ENCODE measurements at places on chromosomes 12 and 14.

DNA sequence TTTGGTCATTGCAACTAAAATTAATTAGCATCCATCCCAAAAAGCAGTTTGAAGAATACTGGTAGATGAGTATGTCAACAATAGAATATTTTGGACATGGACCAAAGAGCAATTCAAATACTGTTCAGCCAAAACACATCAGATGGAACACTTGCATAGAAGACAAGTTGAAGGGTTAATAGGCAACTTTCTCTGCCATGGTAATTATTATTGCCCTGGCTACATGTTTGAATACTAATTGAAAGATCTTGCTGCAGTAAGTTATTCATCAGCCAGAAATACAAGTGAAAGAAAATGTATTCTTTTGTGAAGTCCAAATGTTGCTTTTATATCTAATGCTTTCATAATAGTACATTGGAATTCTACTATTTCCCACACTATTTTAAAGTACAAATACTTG, 10.1 kb downstream of the ANO6 start:
- DNase-seq = no peak

GRCh38 chr12:122844366-122844971, 9.2 kb downstream of the HIP1R start:
- no peak for DNase-seq

- DNase-seq = no peak
Observed at GRCh38 chr14:92259613-92260357, 63.2 kb upstream of the SLC24A4 start.

DNA sequence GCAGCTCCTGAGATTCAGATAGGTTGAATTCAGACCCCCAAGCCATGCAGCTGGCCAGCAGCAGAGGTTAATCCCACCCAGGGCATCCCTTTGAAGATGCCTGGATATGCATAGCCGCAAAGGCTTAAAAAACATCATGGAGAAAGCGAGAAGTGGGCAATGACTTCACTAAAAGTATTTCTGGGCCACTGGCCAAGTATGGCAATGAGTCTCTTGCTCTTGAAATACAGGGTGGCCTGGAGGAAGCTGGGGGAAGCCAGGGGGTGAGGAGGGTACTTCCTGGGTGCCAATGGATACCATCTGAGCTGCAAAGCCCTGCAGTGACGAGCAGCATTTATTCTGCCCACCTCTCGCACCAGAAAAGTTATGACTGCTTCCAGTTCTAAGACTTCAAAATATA, 539.3 kb upstream of the TBX3 start:
- no peak for DNase-seq

GRCh38 chr14:28635387-28635786, 131.2 kb upstream of the FOXG1 start:
- peak; percentile 32 for DNase-seq

DNA sequence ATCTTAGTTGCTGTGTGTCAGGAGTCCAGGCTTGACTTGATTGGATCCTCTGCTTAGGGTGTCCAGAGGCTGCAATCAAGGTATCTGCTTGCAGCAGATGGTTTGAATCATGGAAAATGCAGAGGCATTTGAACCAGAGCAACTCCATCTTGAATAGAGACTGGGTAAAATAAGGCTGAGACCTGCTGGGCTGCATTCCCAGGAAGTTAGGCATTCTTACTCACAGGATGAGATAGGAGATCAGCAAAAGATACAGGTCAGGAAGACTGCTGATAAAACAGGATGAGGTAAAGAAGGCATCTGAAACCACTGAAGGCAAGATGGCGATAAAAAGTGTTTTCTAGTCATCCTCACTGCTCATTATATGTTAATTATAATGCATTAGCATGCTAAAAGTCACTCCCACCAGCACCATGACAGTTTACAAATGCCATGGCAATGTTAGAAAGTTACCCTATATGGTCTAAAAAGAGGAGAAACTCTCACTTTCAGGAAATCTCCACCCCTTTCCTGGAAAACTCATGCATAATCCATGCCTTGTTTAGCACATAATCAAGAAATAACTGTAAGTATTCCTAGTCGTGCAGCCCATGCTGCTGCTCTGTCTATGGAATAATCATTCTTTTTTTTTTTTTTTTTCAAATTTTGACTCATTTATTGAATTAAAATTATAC, 218.3 kb upstream of the CPNE8 start:
- no peak for DNase-seq

- no peak for DNase-seq
Observed at GRCh38 chr12:851913-852312, 97.6 kb downstream of the RAD52 start.

DNA sequence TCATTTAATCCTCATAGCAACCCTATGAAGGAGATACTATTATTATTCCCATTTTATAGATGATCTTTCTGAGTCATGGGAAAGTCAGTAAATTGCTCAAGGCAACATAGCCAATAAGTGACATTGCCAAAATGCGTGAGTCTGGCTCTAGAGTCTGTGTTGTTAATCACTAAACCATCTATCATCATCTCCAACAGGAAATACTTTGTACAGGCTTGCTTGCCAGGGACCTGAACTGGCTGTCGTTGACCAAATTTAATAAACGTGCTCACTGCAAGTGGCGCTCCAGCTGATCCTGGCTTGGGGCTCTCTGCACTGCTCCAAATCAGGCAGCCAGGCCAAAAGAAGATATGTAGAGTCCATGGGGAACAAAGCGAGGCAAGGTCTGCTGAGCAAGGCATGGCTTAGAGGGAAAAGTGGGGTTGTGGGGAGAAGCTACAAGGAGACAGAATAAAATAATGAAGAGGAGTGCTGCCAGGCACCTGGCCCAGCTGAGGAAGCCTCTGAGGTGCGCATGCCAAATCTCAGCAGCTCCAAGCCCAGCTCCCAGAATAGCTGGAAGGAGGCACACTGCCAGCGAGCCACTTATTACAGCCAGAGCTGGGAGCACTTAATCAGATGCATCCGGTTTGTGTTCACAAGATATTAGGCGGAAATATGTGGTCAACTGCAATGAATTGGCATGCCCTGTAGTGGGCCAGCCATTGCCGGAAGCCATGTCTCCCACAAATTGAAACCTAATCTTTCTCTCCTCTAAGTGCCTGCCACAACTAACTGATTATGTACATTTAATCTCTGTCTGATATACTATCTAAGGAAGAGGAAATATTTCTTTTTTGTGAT, 43.3 kb upstream of the PTPRO start:
- peak; percentile 94 for DNase-seq

DNA sequence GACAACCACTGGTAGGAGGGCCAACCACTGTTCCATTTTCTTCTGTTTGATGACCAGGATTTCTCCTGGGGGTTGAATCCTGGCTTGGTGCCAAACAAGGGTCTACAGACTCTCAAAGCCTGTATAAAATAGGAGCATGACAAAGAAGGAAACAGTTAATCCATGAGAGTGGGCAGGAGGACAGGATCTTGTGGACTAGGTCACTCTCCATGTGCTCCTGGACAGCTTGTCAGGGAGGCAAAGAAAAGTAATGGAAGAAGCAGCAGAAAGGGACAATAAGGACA, 243.7 kb downstream of the AKAP6 start:
- DNase-seq = no peak

GRCh38 chr12:48717252-48717695, 767 bp upstream of the CCNT1 start:
- no peak for DNase-seq

DNA sequence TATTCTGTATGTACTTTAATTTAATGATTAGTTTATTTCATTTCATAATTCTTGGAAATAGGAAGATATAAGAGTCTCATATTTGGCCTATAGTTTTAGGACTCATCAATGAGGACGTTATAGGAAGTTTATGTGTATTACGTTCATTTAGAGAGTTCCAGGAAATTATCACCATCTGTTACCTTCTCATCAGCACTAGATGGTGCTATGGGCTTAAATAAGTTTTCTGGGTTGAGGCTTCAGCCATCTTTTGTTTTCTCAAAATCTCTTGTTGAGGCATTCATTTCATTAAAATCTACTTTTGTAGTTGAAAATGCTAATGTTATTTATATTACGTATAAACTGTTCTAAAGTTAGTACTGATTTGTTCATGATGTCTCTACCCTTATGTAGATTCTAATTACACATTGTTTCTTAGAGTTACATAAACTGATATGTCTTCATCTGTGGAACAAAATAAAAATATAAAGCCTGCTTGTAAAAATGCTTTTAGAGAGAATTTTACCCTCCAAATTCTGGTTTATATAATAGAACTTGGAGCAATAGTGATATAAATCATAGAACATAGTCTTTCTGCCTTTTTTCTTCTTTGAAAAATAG, 89.2 kb downstream of the CFAP54 start:
- peak; percentile 46 for DNase-seq

- no peak for DNase-seq
Observed at GRCh38 chr12:42564996-42565395, 24.6 kb downstream of the PRICKLE1 start.

DNA sequence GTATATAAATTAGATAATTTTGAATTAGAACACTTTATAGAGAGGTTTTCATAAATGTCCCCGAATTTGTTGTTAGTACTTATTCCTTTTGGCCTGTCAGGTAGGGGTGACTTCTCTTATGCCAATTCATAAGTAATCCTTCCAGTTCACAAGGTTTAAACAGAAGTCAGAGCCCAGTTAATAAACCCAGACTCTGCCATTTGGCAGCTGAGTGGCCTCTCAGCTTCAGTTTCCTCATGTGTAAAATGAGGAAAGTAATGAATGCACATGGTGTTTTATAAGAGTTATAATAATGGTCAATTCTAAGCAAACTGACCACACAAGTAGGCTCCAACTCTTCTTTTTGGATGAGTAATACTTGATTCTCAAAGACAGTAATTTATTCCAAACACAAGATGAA, 10.3 kb downstream of the MTERF2 start:
- DNase-seq = peak; percentile 33

Measured in NCI-H446 treated with DMSO at 0.1 percent for 48 hours (cell line).